ENCODE measurements at places on chromosomes 3 and 15.

DNA sequence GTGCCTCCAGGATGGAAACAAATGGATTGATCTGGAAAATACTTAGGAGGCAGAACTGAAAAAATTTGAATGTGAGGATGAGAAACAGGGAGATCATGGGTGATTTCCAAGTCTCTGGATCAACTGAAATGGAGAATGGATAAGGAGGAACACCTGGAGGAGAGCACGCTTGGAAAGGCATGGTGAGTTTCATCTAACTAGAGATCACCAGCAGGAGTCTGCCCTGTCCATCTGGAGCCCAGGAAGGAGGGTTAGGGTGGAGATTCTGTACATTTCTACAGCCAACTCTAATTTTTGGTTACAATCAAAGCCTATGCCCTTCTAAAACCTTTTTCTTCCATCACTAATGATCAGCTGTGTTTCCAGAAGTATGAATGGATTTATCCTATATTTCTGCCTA lies 995.9 kb upstream of the CFAP20DC start:
- no peaks in the 10 kb centered on the region for H3K4me1 ChIP-seq
- no peaks in the 10 kb centered on the region for H3K27me3 ChIP-seq
- H3K27ac ChIP-seq, result no peak overlapping the region
- no peak overlapping the region for H3K4me3 ChIP-seq
- no peak for DNase-seq

DNA sequence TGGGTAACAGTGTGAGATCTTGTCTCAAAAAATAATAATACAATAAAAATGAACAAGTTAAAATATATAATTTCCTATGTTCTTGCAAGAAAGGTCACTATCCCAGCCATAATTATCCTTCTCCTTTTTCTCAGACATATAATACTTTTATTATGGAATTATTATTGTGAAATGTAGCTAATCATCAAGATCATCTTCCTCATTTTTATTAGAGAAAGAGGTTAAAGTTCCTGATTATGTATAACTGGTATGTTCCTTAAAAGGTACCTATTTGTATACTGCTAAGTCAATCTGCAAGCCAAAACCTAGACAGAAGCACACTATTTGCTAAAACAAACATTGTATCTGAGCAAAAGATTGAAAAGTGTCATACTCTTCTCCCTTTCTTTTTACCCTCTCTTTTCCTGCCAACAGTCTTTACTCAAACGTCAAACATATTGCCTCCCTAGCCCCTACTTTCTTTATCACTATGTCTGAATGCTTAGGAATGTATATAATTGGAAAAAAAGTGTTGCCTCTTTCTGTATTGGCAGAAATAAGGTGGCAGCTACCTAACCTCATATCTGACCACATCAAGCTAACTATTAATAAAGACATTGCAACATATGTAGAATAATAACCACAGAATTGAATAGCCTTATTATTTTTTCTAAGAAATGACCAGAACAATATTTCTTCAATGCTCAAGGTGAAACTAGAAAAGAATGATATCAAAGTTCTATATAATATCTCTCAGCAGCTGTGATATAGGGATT lies 18.5 kb downstream of the SEC11A start:
- H3K36me3 ChIP-seq, result no peaks in the 10 kb centered on the region
- H3K4me1 ChIP-seq, result no peaks in the 10 kb centered on the region
- H3K4me3 ChIP-seq, result no peak overlapping the region
- H3K27me3 ChIP-seq, result no peaks in the 10 kb centered on the region

- H3K36me3 ChIP-seq, result peaks cover 44% of the 10 kb centered on the region
- no peak overlapping the region for H3K27ac ChIP-seq
- DNase-seq, result no peak
- H3K27me3 ChIP-seq, result no peaks in the 10 kb centered on the region
- H3K4me1 ChIP-seq, result no peaks in the 10 kb centered on the region
- H3K4me3 ChIP-seq, result no peak overlapping the region
These were observed 50.1 kb downstream of the SETD2 start for GRCh38 chr3:47113669-47114365.

- DNase-seq, result no peak
- no peaks in the 10 kb centered on the region for H3K27me3 ChIP-seq
- no peaks in the 10 kb centered on the region for H3K4me1 ChIP-seq
- no peaks in the 10 kb centered on the region for H3K36me3 ChIP-seq
These were observed 108.5 kb downstream of the RSL24D1 start for GRCh38 chr15:55088207-55088606.

GRCh38 chr15:75114796-75115195 lies 86.9 kb upstream of the C15orf39 start:
- no peak for DNase-seq
- no peak overlapping the region for H3K27ac ChIP-seq
- no peaks in the 10 kb centered on the region for H3K36me3 ChIP-seq
- no peak overlapping the region for H3K4me3 ChIP-seq
- H3K27me3 ChIP-seq, result no peaks in the 10 kb centered on the region
- no peaks in the 10 kb centered on the region for H3K4me1 ChIP-seq

DNA sequence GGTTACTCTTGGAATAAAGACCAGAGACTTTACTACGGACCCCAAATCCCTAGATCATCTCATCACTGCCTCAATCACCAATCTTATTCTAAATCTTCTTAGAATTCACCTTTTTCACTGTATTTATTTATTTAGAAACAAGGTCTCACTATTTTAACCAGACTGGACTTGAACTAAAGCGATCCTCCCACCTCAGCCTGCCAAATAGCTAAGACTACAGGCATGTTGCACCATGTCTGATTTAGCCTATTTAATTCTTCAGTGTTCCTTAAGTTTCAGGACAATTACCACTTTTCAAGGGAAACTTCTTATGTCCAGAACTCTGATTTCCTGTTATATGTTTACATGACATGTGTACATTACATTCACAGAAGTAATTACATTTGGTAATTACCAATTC lies 238.0 kb upstream of the COL8A1 start:
- peaks cover 14% of the 10 kb centered on the region for H3K4me1 ChIP-seq
- H3K27me3 ChIP-seq, result no peaks in the 10 kb centered on the region
- no peak overlapping the region for H3K27ac ChIP-seq
- H3K36me3 ChIP-seq, result no peaks in the 10 kb centered on the region

DNA sequence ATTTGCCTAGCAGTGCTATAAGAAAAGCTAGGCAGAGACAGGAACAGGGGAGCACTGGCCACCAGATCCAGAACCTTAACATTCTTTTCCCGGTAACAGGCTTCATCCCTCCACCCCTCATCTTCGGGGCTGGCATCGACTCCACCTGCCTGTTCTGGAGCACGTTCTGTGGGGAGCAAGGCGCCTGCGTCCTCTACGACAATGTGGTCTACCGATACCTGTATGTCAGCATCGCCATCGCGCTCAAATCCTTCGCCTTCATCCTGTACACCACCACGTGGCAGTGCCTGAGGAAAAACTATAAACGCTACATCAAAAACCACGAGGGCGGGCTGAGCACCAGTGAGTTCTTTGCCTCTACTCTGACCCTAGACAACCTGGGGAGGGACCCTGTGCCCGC lies 231.0 kb upstream of the ST8SIA2 start:
- peaks cover 27% of the 10 kb centered on the region for H3K36me3 ChIP-seq
- H3K4me1 ChIP-seq, result no peaks in the 10 kb centered on the region
- no peak overlapping the region for H3K27ac ChIP-seq
- H3K4me3 ChIP-seq, result no peak overlapping the region
- no peak for DNase-seq
- H3K27me3 ChIP-seq, result no peaks in the 10 kb centered on the region

DNA sequence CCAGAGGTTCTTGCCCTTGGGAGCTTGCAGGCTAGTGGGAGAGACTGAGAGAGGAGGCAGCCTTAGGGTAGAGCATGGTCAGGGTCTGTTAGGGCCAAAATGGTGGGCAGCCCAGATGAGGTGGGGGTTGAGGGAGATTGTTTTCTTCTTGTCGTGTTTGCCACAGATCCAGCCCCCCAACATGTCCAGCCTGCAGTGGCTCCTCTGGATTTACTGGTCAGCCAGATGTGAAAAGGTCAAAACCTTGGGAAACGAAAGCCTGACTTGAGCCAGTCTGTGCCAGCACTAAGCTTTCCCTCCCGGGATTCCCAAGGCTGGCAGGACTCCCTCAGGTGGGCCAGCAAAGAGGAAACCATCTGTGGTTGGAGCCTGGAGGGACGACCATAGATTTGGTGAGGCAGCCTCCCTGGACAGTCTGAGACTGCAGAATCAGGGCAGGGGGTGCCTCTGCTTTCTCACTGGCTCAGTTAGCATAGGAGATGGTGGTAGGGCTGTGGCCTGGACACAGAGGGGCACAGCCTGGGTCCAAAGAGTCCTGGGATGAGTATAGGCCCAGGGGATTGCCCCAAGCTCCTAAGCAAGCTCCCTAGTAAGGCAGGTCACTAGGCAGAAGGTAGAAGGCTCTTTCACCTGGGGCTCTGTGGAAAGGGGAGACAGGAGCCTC lies 51.2 kb upstream of the PRR23C start:
- no peaks in the 10 kb centered on the region for H3K27me3 ChIP-seq
- DNase-seq, result no peak
- no peaks in the 10 kb centered on the region for H3K4me1 ChIP-seq
- H3K36me3 ChIP-seq, result no peaks in the 10 kb centered on the region
- no peak overlapping the region for H3K27ac ChIP-seq

DNA sequence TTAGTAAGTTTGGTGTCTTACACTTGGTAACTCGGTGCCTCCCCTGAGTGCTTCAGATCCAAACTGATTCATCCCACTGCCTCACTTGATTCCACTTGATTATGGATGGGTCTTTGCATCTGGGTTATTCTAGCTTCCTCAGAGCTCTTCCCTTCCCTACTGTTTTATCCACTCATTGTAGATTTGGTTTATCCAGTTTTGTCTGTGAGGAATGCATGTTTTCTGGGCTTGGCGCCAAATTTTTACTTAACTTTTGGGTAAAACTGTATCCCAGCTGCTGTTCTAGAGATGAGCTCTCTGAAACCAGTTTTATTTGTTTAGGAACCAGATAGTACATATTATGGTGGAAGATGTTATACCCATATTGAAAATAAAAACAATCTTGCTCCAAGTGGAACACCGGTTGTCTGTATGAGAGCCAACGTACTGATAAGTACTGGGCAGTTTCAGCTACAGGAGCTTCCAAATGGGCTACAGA lies 20.9 kb downstream of the RAD54L2 start:
- no peak overlapping the region for H3K4me3 ChIP-seq
- no peaks in the 10 kb centered on the region for H3K27me3 ChIP-seq
- H3K4me1 ChIP-seq, result peaks cover 8% of the 10 kb centered on the region
- H3K36me3 ChIP-seq, result peaks cover 3% of the 10 kb centered on the region
- no peak for DNase-seq

GRCh38 chr3:20742903-20743552 lies 557.0 kb upstream of the SGO1 start:
- no peak for DNase-seq
- H3K27ac ChIP-seq, result no peak overlapping the region
- H3K4me1 ChIP-seq, result no peaks in the 10 kb centered on the region
- H3K36me3 ChIP-seq, result no peaks in the 10 kb centered on the region
- no peaks in the 10 kb centered on the region for H3K27me3 ChIP-seq
- H3K4me3 ChIP-seq, result no peak overlapping the region

GRCh38 chr15:45827275-45827674 lies 192.4 kb downstream of the SQOR start:
- no peak overlapping the region for H3K27ac ChIP-seq
- H3K4me1 ChIP-seq, result no peaks in the 10 kb centered on the region
- H3K4me3 ChIP-seq, result no peak overlapping the region
- peaks cover 2% of the 10 kb centered on the region for H3K27me3 ChIP-seq
- no peaks in the 10 kb centered on the region for H3K36me3 ChIP-seq
- no peak for DNase-seq

GRCh38 chr15:74417670-74418069 lies 16.1 kb downstream of the SEMA7A start:
- no peak overlapping the region for H3K4me3 ChIP-seq
- no peaks in the 10 kb centered on the region for H3K27me3 ChIP-seq
- H3K27ac ChIP-seq, result no peak overlapping the region
- H3K36me3 ChIP-seq, result no peaks in the 10 kb centered on the region
- H3K4me1 ChIP-seq, result no peaks in the 10 kb centered on the region
- no peak for DNase-seq

GRCh38 chr3:72257738-72258137 lies 472.8 kb upstream of the PROK2 start:
- H3K4me1 ChIP-seq, result peaks cover 46% of the 10 kb centered on the region
- H3K27me3 ChIP-seq, result no peaks in the 10 kb centered on the region
- no peak overlapping the region for H3K27ac ChIP-seq
- no peak overlapping the region for H3K4me3 ChIP-seq

DNA sequence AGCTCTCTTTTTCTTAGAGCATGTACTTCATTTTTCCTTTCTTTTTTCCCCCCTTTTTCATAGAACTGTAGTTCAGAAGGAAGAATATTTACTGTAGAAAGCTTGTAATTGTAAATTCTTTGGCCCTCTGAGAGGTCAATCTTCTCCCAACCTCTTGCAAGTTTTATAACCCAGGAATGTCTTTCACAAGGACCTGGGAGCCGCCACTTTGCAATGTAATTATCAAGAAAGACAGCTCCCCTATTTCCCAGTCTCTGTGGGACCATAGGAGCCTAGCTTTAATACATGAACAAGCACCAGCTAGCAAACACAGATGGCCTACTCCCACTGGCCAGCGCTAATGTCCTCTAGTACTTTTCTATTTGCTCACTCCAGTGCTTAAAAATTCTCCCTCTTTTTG lies 51.4 kb downstream of the NFKBIZ start:
- H3K4me1 ChIP-seq, result no peaks in the 10 kb centered on the region
- DNase-seq, result no peak

DNA sequence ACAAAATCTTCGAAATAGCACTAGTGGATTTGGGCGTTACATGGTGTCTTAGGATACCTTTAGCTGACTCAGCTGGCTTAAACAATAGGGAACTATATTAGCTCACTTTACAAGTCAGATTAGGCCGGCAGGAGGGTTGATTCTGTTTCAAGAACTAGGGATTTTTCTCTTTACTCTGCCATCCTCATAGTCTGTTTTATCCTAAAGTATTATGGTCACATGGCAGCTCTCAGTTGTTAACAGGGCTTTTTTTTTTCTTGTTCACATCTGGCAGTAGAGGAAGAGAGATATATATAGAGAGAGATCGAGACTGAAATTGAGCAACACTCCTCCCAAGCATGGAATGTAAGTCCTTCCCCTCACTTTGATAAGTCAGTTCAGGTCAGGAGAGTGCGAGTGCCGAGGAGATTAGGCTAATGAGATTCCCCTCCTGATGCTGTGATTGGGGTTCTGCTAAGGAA lies 32.9 kb downstream of the CHP1 start:
- H3K4me1 ChIP-seq, result no peaks in the 10 kb centered on the region
- no peak for DNase-seq
- no peak overlapping the region for H3K27ac ChIP-seq
- no peaks in the 10 kb centered on the region for H3K27me3 ChIP-seq

GRCh38 chr3:138782755-138783154 lies 52.0 kb downstream of the PIK3CB start:
- DNase-seq, result no peak
- H3K27me3 ChIP-seq, result no peaks in the 10 kb centered on the region
- no peaks in the 10 kb centered on the region for H3K4me1 ChIP-seq

Measured in tibial artery (tissue), 4 donors.